ENCODE measurements at places on chromosomes 3 and 15.

DNA sequence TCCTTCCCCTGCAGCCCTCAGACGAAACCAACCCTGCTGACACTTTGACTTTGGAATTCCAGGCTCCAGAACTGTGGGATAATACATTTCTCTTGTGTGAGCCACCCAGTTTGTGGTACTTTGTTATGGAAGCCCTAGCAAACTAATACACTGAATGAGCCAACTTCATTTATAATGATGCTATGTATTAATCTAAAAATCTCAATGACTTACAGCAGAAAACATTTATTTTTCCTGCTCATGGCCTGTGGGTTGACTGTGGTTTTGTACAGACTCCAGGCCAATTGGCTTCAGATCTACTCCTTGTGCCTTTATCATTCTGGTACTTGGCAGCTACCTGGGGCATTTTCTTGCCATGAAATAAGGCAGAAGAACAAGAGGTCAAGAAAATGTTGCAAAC lies 152.4 kb downstream of the EBLN2 start:
- DNase-seq: no peak

DNA sequence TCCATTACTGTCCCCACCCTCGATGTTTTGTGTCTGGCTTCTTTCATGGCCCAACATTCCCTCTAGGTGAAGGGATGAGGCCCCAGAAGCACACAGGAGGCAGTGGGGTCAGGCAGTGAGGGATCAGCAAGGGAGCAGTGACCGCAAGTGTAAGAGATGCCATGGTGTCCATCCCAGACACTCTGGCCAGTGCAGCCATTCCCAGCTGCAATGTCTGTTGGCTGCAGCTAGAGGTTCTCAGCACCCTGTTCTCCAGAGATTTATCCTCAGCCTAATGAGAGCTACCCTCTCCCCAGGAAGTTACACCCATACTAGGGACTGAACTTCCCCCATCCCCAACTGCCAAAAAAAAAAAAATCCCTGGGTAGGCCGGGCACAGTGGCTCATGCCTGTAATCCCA lies 40.2 kb downstream of the TRANK1 start:
- no peak for DNase-seq

GRCh38 chr3:31331278-31331677 lies 201.4 kb upstream of the STT3B start:
- no peak for DNase-seq

DNA sequence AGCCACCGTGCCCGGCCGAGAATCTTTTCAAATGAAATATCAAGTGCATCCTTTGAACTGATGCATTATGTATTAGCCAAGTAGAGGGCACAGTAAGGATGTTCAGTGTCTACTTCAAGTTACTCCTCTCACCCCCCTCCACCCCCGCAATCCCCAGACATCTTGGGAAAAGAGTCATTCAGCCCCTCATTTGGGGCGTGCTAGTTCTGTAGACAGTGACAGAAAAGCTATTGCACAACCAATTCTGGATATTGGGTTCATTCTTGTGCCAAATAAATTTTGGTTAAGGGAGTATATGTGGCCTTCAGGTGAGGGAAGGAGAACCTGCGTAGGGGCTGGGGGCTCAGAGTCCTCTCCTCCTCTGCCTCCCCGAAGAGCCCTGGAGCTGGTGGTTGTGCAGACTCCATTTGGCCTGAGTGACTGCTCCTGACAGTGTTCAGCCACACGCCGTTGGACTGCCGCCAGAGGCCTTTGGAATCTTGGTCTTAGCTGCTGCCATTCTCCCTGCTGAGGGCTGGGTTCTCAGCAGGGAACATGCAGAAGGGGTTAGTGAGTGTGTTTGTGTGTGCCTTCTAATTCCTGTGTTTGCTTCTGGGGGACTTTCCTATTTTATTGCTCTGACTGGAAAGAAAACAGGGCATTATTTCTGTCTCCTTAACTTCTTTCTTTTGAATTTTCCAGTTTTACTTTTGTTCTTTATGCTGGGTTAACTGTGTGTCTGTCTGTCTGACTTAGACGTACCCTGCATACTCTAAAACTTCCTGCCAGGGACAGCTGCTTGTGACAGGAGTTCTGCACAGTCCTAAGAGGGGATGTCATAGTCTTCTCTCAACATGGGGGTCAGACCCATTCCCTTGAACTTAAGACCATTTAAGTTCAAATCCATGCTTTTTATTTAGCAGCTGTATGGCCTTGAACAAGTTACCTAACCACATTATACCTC lies 21.0 kb downstream of the RARB start:
- DNase-seq: no peak

DNA sequence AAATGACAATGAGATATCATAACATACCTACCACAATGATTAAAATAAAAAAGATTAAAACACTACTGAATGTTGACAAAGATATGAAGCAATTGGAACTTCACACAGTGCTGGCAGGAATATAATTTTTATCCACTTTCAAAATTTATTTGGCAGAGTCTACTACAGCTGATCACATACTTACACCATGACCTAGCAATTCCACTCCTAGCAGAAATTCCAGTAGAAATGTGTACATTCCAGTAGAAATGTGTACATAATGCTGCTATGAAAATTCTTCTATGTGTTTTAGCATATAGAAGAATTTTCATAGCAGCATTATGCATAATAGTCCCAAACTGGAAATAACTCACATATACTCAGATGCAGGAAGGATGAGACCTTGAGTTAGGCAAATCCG lies 43.5 kb downstream of the IFT57 start:
- no peak for DNase-seq

- DNase-seq: no peak
Observed at GRCh38 chr15:66411190-66411589, 24.5 kb downstream of the MAP2K1 start.

- no peak for DNase-seq
Observed at GRCh38 chr15:62765916-62766315, 276.6 kb upstream of the TPM1 start.

GRCh38 chr3:172040981-172041963 lies 1.9 kb downstream of the FNDC3B start:
- DNase-seq: no peak

DNA sequence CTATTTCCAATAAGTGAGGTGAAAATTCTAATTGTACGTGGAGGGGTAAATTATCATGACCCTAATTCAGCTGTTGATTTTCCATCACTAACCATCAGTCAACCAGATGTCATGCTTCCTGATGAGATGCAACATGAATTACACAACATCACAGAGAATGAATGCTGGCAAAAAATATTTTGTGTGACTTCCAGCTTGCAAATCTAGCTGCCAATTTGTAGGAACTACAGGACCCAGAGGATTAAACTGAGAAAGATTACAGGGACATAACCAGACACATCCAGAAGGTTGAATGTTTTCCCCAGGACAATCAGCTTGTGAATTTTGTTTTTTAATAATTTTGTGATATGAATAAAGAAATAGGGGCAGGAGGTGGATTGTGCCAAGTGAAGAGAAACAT lies 349.0 kb upstream of the ATP10A start:
- no peak for DNase-seq

DNA sequence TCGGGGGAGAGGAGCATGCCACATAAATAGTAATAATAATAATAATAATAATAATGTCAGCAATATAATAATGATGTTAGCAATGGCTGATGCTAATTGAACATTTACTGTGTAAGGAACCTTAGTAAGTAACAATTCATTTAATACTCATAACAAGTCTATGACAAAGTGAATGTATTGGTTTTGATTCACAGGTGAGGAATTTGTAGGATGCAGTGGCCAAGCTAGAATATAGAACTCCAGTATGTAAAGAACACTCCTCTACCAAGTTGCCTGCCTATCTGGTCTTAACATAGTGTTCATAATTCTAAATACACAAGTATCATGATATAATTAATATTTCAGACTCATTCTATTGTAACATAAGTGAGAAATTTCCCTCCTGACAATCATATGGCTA lies 1016.5 kb downstream of the ROBO1 start:
- no peak for DNase-seq

DNA sequence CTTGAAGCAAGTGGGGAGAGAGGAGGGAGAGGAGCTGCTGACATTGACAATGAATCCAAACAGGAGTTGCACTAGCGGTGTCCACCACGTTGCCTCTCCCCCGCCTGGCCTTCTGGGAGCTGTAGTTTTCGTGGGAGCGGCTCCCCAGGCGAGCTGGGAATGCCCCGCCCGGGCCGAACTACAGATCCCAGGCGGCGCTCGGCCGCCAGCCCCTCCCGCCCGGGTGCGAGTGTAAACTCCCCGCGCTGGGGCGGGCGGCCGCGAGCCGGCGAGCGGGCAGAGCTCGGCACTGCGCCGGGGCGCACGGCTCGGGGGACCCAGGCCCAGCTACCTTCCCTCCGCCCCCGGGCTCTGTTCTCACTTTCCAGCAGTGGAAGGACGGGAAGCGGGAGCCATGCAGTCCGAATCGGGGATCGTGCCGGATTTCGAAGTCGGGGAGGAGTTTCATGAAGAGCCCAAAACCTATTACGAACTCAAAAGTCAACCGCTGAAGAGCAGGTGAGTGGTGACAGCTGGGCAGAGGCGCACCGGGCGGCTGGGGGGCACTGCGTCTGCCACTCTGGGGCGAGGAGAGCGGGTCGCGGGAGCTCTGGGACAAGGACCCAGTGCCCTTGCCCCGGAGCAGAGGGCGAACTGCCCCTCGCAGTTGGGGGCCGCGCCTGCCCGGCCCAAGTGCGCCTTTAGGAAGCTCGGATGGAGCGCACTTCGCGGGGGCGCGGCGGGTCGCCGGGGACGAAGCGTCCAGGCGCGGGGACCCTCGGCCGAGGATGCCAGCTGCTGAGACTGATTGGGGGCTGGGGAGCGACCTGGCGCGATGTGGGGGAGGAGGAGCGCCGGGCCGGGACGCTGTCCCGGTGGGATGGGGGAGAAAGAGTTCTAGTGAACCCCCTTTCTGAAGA lies at the start of gene MITF:
Gene MITF, plus strand, starts transcription at position 261 of the 899 bp plus-strand sequence. Its CDS starts 134 bp downstream, at position 395.
- peak; percentile 49 for DNase-seq

DNA sequence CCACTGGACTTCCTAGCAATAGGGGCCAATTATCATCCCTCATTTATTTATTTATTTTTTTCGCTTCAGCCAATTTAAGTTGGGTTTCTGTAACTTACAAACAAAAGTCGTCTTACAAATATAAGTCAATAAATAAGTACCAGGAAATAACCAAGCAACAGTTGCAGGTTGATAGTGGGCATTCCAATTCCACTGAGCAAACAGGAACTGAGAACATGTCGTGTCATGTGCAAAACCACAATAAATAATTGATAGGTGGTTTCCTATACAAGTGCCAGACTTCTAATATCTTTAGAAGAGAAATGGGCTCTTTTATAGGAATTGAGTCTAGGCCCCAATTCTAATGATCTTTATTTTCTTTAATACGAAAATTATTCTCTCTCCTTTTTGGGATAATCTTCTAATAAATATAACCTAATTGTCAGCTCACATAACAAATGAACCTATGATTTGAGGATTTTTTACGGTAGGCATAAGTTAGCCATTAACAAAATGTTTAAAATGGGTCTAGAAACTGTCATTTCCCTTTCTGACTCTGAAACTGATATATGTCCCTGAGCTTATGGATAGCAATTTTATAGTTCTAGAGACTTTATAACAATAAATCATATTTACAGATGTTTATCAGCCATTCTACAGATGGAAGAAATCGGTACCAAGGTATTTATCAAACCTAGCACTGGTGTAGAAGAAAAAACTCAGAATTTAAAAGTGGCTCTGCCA lies 571.8 kb downstream of the FOXP1 start:
- no peak for DNase-seq

GRCh38 chr3:144032531-144033239 lies 61.1 kb downstream of the DIPK2A start:
- no peak for DNase-seq

- no peak for DNase-seq
Observed at GRCh38 chr3:141553055-141553454, 66.2 kb downstream of the RASA2 start.

Data from kidney epithelial cell (primary cell).